HT-29 (cell line): ENCODE measurements at places on chromosomes 16 and 17. TPM values are rescaled to one million over a fixed set of nuclear protein-coding genes. Genes with fewer than 3 reads are reported as not detected.

DNA sequence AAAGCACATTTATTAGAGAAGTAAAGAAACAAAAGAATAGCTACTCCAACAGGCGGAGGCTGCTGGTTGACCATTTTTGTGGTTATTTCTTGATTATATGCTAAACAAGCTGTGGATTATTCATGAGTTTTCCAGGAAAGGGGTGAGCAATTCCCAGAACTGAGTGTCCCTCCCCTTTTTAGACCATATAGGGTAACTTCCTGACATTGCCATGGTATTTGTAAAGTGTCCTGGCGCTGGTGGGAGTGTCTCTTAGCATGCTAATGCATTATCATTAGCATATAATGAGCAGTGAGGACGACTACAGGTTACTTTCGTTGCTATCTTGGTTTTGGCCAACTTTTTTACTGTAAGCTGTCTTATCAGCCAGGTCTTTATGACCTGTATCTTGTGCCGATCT is 12.2 kb upstream of the HS3ST4 start:
- no peak for DNase-seq

DNA sequence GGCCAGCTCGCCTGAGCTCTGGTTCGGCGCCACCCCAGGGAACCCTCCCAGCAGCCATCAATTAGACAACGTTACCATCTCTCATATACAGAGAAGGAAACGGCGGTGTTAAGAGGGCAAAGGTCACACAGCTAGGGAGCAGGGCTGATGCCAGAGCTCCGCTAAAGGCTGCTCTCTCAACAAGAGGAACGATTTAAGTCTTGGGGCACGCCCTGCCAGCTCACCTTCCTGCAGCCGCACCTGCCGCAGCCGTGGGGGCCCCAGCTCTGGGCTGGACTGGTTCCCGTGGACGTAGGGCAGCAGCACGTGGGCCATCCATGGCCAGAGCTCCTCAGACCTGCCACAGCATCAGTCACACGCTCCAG is 43.5 kb downstream of the PKD1 start:
- DNase-seq: peak; percentile 73

DNA sequence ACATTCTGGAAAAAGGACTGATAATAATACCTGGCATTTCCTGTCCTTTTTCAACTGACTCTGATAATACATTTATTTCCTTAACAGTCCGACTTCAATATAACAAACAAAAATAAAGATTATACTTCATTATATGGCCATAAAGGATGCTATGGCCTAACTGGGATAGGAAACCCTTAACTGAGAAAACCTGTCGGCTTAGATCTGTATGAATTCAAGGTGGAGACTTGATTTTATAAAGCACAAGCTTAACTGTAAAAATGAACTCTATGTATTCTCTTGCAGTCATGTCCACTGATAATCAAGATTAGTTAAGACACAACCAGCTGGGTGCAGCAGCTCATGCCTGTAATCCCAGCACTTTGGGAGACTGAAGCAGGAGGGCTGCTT is 102.2 kb downstream of the MYO1D start:
- DNase-seq: no peak

DNA sequence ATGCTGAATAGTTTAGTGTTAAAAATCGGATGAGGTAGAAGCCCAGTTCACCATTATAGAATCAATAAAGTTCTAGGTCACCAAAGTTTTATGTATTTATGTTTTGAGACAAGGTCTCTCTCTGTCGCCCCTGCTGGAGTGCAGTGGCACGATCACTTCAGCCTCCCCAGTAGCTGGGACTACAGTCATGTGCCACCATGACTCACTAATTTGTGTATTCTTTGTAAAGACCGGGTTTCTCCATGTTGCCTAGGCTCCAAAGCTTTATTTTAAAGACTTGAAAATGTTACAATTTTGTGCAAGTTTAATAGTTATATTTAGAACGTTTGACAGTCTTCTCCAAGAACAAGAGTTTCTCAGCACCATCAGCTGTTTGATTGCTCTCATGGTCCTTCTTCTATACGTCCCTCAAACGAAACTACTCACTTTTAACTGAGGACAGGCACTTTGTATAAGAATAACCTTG is 32.1 kb downstream of the NDE1 start:
- DNase-seq: peak; percentile 73

DNA sequence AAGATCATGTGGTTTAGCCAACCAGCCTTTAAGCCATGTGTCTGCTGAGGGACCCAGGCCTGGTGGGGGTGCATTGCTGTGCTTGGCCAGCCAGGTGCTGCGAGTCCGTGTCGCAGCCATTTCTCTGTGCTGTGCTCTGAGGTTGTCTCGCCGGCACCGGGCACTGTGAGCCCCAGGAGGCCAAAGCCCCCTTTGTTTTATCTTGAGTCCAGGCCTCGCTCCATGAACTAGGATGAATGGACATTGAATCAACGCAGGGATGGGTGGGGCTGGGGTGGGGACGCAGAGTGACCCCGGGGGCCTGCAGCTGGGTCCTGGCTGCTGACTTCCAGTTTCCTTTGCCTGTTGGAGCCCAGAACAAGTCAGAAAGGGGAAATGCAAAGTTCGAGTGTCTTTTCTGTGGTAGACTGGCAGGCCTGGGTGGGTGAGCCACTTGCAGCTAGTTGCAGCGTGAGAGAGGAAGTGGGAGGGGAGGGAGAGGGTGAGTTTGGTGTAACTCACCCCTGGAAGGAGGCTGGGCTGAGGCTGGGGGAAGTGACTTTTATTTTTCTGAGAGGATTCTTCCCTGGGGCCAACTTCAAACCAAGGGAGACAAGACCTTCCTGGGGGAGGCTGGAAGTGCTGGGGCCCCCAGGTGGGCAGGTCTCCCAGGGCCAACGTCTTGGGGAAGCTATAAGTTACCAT is 324.7 kb downstream of the SEC14L1 start:
- no peak for DNase-seq

DNA sequence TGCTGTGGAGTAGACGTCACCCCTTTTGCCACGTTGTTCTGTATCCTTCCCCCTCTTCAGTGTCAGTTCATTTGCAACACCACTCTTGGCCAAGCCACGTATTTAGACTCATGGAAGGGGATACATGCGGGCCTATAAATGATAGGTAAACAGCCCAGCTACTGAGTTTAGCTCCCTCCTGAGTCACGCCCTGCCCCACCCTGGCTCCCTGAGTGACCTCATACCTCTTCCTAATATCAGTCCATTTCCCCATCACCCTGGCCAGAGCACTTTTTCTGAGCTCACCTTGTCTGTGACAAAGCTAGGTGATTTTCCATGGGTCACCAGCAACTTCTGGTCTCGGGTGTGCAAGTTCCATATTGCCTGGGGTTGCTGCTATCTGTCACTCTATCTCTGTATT is 147.2 kb upstream of the MAF start:
- DNase-seq: no peak

DNA sequence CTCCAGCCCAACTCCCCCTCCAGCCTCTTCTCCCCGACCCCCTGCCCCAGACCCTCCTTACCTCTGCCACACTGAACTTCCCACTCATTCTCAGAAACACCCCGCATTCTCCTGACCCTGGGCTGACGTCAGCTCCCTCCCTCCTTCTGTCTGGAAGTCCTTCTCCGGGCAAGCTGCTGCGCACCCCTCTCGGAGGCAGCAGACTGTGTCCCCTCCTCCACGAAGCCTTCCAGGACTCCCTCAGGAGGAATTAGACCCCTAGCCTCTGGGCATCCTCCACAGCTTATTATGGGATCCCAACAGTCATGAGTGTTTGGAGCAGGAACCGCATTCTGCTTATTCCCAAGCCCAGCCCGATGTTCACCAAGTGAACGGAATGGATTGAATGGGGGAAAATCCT is 3.4 kb upstream of the RPL38 start:
- DNase-seq: no peak

DNA sequence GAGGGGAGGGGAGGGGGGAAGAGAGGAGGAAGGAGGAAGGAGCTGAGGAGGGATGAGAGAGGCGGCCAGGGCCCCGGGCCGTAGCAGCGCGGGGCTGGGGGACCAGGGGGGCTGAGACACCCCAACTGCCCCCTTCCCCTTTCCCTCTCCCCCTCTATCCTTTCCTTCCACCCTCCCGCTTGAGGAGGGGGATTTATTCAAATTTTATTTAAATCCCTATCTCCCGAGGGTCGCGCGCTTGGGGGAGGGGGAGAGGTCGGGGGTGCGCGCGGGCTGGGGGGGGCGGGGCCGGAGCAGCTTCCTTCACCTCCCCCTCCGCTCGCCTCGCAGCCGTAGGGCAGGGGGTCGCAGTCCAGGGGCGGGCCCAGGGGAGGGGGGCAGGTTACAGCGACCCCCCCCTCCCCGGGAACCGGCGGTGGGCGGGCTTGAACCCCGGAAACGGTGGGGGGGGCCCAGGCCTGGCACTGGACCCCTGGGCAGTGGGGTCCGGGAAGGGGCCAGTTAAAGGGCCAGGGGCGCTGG is at the start of gene FBXL19:
TSS of gene FBXL19 (plus strand) at position 19 of the 522 bp plus-strand sequence. CDS start 2,183 bp downstream, outside the sequence.
- no peak for DNase-seq

DNA sequence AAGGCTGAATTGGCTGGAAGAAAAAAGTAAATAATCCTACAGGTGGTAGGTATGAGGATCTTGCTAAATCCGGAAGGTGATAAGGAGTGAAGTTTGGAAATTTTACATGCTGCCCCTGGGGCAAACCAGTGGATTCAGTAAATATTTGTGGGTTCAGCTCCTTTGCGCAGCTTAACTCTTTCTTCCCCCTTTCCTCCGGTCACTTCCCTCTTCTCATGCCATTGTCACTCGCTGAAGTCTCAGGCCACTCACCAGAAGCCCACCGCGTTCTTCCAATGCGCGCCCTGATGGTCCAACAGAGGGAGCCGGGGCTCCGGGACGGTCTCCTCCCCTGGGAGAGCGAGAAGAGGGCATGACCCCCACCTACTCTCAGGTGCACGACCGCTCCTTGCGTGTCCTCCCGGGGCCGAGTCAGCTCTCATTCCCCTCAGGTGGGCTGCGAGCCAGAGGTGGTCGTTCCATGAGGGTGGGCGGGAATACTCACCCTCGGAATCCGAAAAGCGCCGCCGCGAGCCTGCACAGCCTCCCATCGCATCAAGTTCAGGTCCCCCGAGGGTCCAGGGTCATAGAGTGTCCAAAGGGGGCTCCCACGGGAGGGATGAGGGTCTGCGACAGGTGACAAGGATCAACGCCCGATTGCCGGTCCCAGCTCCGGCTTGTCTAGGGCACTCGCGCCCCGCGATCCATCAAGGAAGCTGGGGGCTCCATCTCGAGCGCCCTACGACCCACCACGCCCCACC is 474 bp downstream of the CLN3 start:
- peak; percentile 37 for DNase-seq

- DNase-seq: no peak
These were observed 19.8 kb downstream of the PPL start for GRCh38 chr16:4917117-4917516.

DNA sequence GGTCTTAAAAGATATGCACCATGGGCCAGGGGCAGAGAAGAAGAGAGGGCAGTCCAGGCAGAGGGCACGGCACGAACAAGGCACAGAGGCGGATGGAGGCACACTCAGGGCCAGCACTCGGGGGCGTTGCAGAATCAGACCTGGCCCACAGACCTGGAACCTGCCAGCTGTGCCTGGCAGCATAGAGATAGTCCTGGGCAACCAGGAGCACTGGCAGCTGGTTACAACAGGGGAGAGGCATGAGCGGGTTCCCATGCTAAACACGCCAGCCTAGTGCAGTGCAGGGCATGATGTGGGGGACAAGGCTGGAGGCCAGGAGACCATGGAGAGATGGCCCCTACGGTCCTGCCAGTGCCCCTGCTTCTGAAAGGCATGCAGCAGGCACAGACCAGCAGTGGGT is 56.9 kb upstream of the RBFOX3 start:
- no peak for DNase-seq

DNA sequence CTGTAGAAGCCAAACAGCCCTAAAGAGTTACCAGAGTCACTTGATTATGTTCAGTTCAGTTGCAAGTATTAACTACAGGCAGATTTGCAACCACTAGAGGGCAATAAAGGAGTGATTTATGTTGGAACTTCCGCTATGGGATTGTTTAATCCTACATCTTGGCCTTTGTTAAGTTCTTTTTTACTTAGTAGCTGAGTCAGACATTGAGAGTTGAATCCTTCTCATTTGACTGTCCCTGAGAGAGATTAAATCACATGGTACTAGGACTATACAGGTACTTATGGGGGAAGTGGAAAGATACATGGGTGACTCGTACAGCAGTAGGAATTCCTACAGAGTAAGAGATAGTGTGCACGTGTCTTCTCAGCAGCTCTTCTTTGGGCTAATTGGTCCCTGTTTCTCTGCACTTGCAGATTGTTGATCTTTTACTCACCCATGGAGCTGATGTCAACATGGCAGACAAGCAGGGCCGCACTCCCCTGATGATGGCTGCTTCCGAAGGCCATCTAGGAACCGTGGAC is 40.3 kb downstream of the CYB561 start:
- DNase-seq: peak; percentile 81

GRCh38 chr16:78763821-78764440 is 664.5 kb downstream of the WWOX start:
- DNase-seq: no peak

DNA sequence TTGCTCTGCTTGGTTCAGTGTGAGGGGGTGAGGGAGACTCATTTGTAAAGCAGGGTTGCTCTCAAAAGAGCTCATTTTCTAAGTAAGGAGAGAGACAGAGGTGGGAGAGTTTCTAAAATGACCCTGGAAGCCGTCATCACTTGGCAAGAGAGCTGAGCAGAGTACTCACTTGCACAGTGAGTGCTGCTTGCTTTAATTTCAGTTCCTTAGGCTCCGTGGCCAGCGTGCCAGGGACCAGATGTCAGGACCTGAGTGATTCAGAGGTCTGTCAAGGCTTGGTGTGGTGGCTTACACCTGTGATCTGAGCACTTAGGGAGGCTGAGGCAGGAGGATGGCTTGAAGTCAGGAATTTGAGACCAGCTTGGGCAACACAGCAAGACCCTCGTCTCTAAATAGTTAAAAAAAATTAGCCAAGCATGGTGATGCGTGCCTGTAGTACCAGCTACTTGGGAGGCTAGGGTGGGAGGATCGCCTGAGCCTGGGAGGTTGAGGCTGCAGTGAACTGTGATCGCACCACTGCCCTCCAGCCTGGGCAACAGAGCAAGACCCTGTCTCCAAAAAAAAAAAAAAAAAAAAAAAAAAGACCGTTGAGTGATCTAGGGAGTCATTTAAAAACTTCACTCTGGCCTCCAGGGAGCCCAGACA is 10.7 kb downstream of the ZNF205 start:
- no peak for DNase-seq

- DNase-seq: peak; percentile 66
These were observed 26.2 kb downstream of the ANKRD40 start for GRCh38 chr17:50681263-50682200.

Gene CLEC18C
- total RNA-seq: 0.33 and 0.76 TPM in 2 replicates

Gene RNF167
- 51.1 and 62.9 TPM in 2 replicates for total RNA-seq

Gene CLEC18A
- not detected in 2 replicates for total RNA-seq

Gene HOXB3
- total RNA-seq: 99.5 and 126 TPM in 2 replicates

Gene SEPTIN12
- 0.76 TPM in 1 of 2 replicates, not detected in the other for total RNA-seq

Gene SRCIN1
- 4.9 and 6.0 TPM in 2 replicates for total RNA-seq

Gene CDH8
- not detected in 2 replicates for total RNA-seq

Gene CSF3
- total RNA-seq: not detected in 2 replicates

Gene RND2
- 0.13 TPM in 1 of 2 replicates, not detected in the other for total RNA-seq

Gene UMOD
- not detected in 2 replicates for total RNA-seq

Gene DCTPP1
- total RNA-seq: 107 and 111 TPM in 2 replicates

Gene HAS3
- total RNA-seq: 0.08 TPM in 1 of 2 replicates, not detected in the other
